Fibroblast of the conjunctiva (primary cell): ENCODE measurements at places on chromosomes 7 and 10.

GRCh38 chr10:32160864-32161263 is 104.6 kb upstream of the KIF5B start:
- DNase-seq, result no peak

GRCh38 chr10:60798870-60799269 is 20.6 kb downstream of the CDK1 start:
- DNase-seq, result no peak

- no peak for DNase-seq
Observed at GRCh38 chr7:152664636-152665035, 11.3 kb downstream of the XRCC2 start.

- no peak for DNase-seq
Observed at GRCh38 chr7:94580601-94581000, 71.0 kb downstream of the CASD1 start.

- DNase-seq, result no peak
Observed at GRCh38 chr10:5349362-5349761, 15.4 kb upstream of the UCN3 start.

GRCh38 chr7:36045326-36045725 is 107.7 kb upstream of the EEPD1 start:
- no peak for DNase-seq

DNA sequence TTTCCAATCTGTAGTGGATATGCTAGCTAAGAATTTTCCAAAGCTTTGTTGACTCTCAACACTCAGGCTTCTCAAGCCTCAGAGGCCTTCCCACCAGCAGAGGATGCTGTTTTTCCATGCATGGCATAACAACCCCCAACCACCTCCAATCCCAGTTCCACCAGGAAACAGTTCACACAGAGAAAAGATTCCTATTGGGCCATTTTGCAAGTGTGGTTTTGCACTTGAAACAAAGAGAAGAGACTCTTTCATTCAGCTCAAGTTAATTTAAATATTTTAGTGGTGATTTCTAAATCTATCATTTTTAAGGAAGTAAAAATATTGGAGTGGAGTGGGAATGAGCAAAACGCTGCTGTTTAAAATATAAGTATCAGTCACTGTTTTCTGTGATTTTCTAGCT is 105.6 kb upstream of the COL1A2 start:
- DNase-seq, result peak; percentile 87

DNA sequence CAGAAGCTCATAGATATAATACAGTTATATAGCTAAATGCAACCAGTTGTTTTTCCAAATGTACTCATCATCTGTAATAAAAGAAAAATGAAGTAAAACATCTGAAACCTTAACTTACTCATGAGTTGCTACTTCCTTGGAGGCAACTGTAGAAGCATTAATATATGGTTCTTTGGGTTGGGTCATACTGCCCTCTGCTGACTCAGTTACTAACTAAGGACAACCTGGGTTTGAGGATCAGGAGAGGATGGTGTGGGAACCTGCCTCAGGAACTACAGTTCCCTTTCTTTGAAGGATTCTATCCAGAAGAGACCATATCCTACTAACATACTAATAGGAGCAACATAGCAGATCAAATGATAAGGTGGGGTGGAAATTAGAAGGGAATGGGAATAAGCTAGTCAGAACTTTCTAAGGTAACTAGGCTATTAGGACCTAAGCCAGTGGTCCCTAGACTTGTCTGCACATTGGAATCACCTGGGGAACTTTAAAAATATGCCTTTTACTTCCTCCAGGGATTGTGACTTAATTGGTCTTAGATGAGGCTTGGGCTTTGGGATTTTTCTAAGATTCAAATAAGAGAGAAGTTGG is 20.7 kb downstream of the COX15 start:
- peak; percentile 46 for DNase-seq

- DNase-seq, result no peak
Observed at GRCh38 chr7:110650328-110650727, 440.6 kb upstream of the LRRN3 start.

DNA sequence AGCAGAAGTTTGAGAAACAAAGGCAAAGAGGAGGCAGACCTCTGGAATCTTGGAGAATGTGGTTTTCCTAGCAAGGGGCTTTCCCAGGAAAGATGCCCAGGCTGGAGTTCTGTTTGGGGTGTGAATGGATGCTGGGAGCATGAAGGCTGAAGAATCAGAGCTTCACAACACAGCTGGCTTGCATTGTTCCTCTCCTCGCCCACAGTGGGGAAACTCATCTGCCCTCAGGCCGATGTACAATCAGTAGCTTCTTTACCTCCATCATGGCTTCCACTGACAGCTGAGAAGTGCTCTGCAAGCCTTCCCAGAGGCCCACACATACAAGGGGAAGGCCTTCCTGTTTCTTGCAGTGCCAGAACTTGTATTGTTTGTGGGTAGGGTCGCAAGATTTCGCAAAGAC is 90.8 kb upstream of the HECTD2 start:
- no peak for DNase-seq

DNA sequence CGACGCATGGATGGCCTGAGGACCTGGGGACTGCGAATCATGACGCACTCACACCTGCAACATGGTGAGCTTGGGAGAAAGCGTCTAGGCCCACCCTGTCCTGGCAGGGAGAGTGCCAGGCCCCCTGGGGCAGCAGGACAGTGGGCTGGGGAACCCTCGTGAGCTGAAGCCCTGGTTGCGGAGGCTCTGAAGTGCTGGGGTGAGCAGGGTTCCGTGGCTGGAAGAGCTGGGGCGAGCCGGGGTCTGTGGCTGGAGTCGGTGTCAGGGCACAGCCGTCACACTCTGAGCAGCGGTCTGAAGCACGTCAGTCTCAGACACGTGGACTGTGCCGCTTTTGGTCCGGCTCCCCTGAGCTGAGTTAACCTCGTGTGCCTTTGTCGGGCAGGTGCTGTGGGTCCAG is 4.7 kb downstream of the SUN1 start:
- DNase-seq, result no peak

GRCh38 chr7:13894377-13894776 is 95.1 kb downstream of the ETV1 start:
- no peak for DNase-seq

GRCh38 chr10:22816298-22816653 is 101.9 kb upstream of the PIP4K2A start:
- peak; percentile 80 for DNase-seq
